DMS79 treated with DMSO at 0.1 percent for 48 hours (cell line): ENCODE measurements at places on chromosomes 3 and 15.

GRCh38 chr3:41601404-41601987, 360.4 kb downstream of the ULK4 start:
- DNase-seq, result no peak

- DNase-seq, result no peak
Observed at GRCh38 chr3:192867645-192868044, 50.0 kb downstream of the MB21D2 start.

DNA sequence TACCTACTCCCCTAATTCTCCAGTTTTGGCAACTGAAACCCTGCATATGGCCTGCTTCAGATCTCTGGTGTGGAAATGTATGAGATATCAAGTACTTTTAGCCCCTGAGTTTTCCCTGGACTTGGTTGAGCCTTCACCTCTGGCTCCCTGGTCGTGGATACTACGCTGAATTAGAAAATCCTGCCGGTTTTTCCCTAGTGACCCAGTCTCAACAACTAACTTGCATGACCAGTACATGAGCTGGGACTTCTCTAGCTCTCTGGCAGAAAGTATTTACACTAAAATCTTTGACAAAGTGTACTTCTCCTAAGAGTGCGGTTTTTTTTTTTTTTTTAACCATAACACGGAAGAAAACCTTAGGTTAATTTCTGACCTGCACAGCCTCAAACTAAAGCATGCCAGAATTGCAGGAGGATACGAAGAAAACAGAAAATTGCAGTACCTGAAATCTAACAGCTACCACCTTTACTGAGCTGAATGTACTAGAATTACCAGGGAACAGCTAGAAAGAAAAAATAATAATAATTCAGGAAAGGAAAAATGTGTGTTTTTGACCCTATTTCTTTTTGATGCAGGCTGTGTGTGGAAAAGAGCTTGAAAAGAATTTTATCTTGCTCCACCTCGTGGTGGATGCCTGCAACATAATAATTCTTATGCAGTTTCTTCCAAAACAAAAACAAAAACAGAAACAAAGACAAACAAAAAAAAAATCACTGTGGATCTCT, 165.6 kb downstream of the GMNC start:
- DNase-seq, result no peak

DNA sequence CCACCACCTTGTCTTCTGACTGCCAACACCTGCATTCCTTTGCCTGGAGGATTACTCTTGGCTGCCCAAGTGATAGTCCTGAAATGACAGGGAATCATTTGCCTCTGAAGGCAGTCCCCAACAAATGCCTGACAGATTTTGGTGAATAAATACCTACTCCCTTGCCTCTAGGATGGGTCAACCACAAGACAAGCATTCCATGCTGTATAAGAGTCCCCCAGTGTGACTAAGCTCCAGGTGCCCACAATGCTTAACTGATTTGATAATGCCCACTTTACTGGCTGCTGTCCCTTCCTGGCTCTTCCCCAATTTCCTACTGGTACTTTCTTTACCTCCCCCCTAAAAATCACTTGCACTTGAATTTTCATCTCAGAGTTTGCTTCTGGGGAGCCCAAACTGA, 14.8 kb downstream of the THRB start:
- DNase-seq, result no peak

DNA sequence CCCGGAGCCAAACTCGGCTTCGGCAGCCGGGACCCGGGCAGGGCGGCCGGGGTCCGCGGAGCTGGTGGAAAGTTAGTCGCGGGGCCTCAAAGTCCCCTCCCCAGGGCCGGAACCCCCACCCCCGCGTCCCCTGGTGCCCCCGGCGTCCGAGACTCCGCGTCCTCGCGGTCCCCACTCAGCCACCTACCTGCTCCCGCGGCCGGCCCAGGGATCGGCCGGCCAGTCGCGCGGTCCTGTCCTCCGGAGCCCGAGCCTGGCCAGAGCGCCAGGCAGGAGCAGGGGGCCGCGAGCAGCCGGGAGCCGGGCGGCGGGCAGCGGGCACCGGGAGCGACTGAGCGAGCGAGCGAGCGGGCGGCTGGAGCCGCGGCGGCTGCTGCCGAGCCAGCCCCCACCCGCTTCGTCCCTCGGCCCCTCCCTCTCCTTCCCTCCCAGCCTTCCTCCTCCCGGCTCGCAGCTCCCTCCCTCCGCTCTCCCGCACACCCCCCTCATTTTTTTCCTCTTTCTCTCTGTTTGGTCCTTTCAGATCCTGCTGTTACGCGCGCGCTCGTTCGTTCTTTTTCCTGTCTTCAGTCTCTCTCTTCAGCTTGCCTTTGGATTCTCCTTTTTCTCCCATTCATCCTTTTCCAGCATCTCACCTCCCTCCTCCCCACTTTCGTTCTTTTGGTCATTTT, at the start of gene MEGF11:
Gene MEGF11 (minus strand): TSS at position 333 of the 671 bp plus-strand sequence. CDS start 125,347 bp downstream, outside the sequence.
- peak; percentile 8 for DNase-seq

- no peak for DNase-seq
Observed at GRCh38 chr3:8985411-8985831, 22.1 kb upstream of the RAD18 start.

DNA sequence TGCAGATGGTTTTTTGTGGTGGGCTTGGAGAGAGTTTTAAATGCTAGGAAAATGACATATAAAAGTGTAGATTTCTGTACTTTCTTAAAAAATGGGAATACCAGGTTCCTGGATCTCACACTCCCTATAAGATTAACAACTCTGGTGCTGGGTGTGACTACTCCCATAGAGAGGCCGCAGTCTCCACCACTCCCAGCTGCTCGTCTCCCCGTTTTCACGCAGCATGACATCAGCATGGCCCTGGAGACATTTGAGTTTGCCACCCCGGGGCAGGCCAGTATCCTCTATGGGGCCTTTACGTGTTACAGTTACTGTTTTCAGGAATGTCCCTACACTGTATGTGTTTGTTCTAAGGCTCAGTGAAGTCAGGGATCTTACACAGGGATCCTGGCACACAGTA, 126.7 kb upstream of the ATP2B2 start:
- DNase-seq, result no peak
